ENCODE measurements at places on chromosomes 16 and 17.
A peak's percentile ranks its signal among the peaks of the same experiment; 100 is the strongest.

- DNase-seq: peak; percentile 46
Observed at GRCh38 chr17:82330322-82331239, 3.0 kb downstream of the SECTM1 start.

DNA sequence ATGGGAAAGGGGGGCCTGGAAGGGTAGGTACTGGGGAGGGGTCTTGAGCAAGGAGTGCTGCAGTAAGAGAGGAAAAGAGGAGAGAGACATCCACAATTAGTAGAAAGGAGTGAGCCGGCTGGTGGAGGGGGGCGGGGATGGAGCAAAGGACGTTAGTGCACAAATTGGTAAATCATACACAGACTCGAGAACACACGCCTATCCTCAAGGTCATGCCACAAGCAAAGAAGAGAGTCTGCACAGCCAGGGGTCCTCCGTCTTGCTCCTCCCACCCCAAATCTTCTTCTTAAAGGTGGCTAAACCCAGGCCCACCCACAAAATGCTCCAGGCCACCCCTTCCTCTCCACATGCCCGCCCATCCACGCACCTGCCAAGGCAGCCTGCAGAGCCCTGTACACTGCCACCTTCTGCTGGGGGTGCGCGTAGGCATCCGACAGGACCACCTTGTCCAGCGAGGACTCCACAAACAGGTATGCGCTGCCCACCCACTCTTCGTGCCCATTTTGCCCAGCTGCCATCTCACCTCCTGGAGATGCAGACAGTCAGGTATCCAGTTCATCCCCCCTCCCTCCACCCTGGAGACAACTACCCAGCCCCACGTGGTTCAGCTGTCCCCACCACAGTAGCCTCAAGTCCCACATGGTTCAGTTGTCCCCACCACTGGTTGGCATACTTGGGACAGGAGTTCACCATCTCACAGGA, 3.4 kb downstream of the TRADD start:
- no peak for DNase-seq

- DNase-seq: no peak
Observed at GRCh38 chr17:40522250-40522960, 21.0 kb upstream of the TNS4 start.

DNA sequence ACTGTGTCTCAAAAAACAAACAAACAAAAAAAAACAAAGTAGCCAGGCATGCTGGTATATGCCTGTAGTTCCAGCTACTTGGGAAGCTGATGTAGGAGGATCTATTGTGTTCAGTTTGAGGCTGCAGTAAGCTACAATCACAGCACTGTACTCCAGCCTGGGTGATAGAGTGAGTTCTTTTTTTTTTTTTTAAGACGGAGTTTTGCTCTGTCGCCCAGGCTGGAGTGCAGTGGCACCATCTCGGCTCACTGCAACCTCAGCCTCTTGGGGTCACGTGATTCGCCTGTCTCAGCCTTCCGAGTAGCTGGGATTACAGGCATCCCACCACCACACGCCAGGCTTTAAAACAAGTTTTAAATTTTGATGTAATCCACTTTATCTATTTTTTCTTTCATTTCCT, 80.2 kb upstream of the STAC2 start:
- no peak for DNase-seq

DNA sequence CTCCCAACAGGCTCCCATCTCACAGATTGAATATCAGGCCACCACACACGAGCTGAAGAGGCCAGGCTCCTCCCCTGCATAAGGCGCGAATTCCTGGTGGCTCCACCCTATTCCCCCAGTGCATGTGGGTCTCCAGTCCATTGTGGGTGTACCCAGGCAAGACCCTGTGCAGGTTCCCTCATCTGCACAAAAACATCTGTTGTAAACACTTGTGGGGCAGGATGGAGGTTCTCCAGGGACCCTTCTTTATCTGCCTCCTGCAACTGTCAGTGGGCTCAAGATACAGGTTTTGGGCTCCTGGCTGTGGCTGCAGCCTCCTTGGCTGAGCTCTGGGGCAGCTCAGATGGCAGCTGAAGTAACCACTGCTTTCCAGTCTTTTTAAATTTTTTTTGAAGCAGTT, 17.6 kb upstream of the LGALS9 start:
- no peak for DNase-seq

DNA sequence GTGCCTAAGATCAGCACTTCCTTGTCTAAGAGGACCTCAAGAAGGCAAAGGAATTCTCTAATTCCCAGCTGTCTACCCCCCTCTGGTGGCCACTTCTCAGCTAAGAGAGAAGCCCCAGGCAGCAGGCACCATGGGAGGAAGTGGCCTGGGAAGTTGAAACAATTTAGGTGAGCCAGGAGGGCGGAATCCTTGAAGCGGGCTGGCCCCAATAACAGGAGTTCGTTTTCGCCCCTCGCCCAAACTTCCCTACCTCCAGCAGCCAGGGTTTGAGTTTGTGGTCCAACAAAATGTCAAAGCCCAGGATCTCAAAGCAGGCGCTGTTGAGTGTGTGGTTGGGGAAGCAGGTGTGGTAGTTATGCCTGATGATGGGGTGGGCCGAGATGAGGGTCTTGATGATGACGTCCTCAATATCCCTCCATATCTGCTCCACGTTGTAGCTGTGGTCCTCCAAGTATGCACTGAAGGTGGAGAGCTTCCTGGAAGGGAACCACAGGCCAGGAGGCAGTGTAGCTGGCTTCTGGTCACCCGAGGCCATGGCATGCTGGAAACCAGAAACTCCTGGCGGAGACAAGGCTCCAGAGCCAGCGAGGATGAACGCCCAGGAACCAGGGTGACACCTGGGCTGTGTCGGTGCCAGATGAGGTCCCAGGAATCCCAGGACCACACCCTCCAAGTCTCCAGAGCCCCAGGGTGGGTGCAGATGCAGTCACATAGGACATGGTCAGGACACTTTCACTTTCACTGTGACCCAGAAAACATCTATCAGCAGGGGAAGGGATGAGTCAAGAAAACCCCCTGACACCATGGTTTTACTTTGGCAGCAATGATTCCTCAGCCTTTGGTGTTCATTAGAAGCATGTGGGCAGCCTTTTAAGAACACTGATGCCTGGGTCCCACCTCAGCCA, 25.6 kb downstream of the TTLL6 start:
- DNase-seq: peak; percentile 65

DNA sequence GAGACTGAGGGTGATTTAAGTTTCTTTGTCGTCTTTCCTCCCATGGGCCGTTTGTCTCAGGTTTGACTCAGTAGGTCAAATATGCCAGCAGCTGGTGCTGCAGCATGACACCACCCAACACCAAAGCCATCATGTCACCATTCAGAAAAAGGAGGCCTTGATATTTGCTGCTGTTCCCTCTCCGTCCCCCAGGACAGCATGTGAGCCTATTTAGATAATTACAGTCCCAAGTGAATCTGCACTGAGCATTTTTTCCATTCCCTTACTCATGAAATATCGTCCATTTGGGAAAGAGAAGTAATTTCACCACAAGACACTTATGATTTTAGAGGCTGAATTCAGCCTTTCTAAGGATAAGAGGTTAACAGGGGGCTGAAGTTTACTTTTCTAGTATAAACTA, 62.2 kb upstream of the ADORA2B start:
- DNase-seq: no peak

DNA sequence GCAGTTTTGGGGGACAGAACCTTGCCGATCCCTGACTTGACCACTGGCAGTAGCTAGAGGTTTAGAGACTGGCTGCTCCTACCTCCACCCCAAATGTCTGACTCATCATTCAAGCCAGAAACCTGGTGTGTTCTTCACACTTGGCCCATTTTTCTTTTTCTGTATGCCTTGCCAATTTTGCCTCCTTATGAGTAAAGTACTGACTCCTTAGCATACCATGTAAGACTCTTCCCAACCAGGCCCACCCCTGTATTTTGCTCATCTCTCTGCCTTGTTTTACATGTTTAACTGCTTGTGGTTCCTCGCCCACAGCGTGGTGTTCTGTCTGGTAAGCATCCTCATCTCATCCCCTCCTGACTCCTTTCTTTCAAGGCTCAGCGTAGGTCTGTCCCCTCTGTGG, 37.9 kb downstream of the NUP88 start:
- no peak for DNase-seq

Data from brain (organoid and tissue), 16 donors.